ENCODE measurements at places on chromosomes 1 and 21.

- no peak for DNase-seq
These were observed 12.4 kb upstream of the CYB5R1 start for GRCh38 chr1:202979459-202979858.

GRCh38 chr21:41443562-41443961 is 17.5 kb downstream of the MX1 start:
- DNase-seq, result no peak

GRCh38 chr21:36701756-36702621 is 3.1 kb downstream of the SIM2 start:
- no peak for DNase-seq

- DNase-seq, result no peak
These were observed 32.3 kb upstream of the RASAL2 start for GRCh38 chr1:178061620-178062019.

DNA sequence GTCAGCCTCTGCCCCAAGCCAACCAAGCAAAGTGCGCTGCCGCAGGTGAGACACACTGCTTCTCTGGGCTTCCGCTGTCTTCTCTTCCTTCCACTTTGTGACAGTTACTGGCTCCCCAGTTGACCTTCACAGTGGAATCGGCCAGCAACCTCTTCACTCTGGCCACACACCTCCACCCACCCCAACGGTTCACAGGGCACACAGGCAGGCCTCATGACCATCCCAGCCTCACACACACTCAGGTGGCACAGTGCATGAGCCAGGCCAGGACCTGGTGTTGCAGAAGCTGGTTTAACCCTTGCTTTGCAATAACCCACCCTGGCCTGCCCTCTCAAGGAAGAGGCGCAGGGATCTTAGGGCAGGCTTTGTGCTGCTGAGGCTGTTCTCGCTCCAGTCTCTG is 69.2 kb downstream of the SSBP3 start:
- no peak for DNase-seq

DNA sequence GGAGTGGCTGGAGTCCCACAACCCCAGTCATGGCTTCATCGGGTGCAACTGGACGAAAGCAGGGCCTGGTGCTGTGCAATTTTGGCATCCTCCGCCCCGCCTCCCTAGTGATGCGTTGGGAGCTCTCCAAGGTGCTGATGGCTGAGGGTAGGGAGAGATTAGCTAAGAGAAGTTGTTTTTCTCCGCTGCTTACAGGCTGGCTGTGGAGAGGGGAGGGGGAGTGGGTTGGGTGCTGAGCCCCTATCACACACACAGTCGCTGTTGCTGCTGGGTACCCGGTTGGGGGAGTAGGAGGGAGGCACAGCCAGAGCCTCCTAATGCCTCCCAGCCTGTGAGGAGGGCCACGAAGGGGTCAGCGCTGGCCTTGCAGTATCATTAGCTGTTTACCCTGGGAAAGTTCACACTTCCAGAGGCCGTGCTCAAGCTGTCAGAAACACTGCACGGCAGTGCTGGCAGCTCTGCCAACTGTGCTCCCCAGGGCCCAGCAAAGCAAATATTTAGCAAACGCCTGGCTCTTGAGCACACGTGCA is 110.0 kb downstream of the GRIK3 start:
- no peak for DNase-seq

DNA sequence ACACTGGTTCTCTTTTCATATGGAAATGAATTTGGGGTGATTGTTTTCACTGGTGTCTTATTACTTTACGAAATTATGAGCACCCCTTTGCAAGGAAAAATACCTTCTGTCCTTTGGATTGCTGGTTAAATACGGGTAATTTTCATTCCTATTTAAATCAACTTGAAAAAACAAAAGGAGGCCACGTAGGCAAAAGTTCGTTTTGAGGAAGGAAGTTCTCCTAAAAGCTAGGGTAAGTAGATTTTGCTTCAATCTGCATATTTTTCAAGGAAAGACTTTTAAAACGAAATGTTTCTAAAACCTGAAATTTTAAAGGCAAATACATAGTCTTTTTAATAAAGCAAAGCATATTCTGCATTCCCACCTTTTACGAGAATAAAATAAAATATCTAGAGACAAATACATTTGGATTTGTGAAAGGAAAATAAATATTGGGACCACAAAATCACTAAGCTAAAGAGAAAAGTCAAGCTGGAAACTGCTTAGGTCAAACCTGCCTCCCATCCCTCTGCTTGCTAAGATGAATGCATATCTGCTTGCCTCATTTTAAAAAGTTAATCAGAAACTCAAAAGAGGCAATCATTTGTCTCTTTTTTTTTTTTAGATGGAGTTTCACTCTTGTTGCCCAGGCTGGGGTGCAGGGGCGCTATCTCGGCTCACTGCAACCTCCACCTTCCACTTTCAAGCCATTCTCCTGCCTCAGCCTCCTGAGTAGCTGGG is 70.9 kb upstream of the ETS2 start:
- DNase-seq, result no peak

DNA sequence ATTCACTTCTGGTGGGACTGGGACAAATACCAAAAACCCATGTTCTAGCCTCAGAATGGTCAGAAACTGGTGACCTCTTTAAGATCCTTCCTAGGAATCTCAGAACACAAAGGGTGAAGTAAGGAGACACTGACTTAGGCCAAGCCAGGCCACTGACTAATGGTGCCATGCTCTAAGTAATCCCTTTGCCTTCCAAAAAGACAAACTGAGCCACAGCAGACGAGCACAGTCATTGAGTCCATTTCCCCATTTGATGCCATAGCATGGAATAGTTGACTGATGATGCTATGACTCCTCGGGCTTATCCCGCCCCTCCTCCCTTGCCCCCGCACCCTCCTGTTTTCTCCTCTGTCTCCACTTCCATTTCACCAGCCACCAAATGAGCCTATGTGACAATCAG is 145.8 kb upstream of the ZNF648 start:
- no peak for DNase-seq

DNA sequence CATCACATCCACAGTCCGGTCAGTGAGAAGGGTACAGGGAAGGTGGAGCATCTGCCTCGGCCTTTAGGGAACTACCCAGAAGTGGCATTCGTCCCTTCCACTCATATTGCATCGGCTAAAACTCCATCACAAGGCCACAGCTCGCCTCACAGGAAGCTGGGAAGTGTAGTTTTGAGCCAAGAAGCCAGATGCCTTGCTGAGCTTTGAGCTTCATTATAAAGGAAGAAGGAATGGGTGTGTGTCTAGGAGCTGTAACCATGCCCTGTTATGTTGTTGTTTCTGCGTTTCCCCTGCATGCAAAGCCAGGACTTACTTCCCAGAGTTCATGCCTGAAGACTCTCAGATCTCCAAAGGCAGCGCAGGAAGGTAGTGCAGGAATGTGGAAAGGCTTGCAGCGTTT is 61.1 kb downstream of the OPTC start:
- no peak for DNase-seq

GRCh38 chr1:196207612-196208217 is 400.5 kb downstream of the KCNT2 start:
- no peak for DNase-seq
